CD4-positive, alpha-beta T cell (primary cell): ENCODE measurements at places on chromosomes 12 and 14.
A peak's percentile ranks its signal among the peaks of the same experiment; 100 is the strongest.

- H3K4me1 ChIP-seq: no peaks in the 10 kb centered on the region
- no peak overlapping the region for H3K27ac ChIP-seq
- H3K27me3 ChIP-seq: no peaks in the 10 kb centered on the region
- H3K36me3 ChIP-seq: no peaks in the 10 kb centered on the region
Observed at GRCh38 chr12:18277196-18277595, 15.9 kb downstream of the PIK3C2G start.

DNA sequence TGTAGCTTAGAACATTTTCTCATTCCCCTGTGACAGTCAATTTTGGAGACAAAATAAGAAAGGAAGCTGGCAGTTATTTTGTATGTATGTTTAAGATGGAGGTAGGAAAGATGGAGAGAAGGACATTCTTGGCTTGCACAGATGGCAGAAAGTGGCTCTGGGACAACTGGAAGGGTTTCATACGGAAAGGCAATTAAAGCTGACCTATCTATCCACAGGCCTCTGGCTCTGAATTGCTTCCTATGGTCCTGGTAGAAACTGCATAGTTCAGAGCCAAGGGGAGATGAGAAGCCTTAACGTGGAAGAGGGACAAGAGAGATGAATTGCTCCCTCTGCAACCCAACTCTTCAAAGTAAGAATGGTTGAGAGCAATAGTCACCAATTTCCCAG is 8.0 kb upstream of the NPFF start:
- no peak for DNase-seq
- no peak overlapping the region for H3K4me3 ChIP-seq
- no peaks in the 10 kb centered on the region for H3K4me1 ChIP-seq
- no peaks in the 10 kb centered on the region for H3K27me3 ChIP-seq

DNA sequence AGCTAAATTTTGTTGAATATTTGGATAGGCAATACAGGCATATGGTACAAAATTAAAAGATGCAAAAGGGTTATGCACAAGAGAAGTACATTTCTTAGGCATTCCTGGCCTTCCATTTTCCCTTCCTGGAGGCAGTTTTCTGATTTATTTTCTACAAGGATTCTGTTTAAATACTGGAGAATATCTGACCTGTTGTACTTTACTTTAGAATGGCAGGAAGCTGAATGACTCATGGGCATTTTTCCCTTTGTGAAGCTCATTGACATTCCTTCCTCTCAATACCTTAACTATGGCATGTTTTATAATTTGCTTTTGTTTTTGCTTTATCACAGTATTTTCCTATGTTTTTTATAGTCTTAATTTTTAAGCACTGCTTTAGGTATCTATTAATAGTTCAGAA is 62.7 kb downstream of the RCOR1 start:
- no peak for DNase-seq
- H3K4me1 ChIP-seq: no peaks in the 10 kb centered on the region
- H3K4me3 ChIP-seq: no peak overlapping the region
- H3K36me3 ChIP-seq: no peaks in the 10 kb centered on the region
- no peak overlapping the region for H3K27ac ChIP-seq

GRCh38 chr14:20986811-20987210 is 3.0 kb upstream of the METTL17 start:
- H3K36me3 ChIP-seq: peaks cover under 1% of the 10 kb centered on the region
- peak; percentile 38 for DNase-seq
- H3K27me3 ChIP-seq: no peaks in the 10 kb centered on the region
- peaks cover 24% of the 10 kb centered on the region for H3K4me1 ChIP-seq

DNA sequence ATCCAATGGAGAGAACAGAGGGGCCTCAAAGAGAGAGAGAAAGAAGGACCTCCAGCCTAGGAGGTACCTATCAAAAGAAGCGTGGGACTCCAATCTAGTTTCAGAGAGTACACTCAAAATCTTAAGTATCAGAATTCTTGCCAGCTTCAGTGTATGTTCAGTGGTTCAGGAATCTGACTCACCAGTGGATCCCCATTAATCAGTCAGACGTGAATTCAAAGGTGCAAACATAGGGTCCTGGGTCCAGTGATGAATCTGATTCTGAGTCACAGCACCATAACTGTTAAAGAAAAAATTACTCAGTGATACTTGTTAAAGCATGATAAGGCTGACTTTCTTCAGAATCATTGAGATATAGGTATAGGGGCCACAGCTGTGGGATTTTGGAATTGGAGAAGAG is 33.2 kb downstream of the ETNK1 start:
- peaks cover 16% of the 10 kb centered on the region for H3K36me3 ChIP-seq
- H3K4me1 ChIP-seq: no peaks in the 10 kb centered on the region
- no peak overlapping the region for H3K4me3 ChIP-seq
- no peaks in the 10 kb centered on the region for H3K27me3 ChIP-seq
- no peak overlapping the region for H3K27ac ChIP-seq
- DNase-seq: no peak

DNA sequence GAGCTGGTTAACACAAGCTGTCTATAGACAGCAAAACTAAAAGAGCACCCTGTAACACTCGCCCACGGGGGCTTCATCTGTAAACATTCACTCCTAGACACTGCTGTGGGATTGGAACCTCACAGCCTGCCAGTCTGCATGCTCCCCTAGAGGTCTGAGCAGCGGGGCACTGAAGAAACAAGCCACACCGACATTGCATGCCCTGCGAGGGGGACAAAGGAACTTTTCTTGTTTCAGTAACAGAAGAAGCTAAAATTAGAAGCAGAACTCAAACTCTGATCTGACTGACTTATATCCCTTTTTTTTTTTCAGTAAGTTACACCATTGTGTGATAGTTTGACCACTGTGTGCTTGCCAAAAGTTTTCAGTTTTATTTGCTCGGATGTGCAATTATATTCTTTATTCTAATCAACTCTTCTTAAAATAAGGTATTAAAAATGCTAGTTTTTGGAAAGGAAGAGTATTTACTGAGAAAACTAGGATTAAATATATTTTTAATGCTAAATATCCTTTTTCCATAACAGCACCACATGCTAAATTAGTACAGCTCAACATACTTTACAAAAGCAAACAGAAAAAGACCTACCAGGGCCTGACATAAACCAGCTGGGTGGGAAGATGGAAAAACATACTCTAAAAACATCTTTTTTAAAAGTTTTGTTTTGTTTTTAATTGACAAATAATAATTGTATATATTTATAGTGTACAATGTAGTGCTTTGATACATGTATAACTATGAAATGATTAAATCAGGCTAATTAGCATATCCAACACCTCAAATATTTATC is 100.2 kb downstream of the EPS8 start:
- no peak overlapping the region for H3K27ac ChIP-seq
- no peak for DNase-seq
- no peak overlapping the region for H3K4me3 ChIP-seq
- H3K4me1 ChIP-seq: no peaks in the 10 kb centered on the region

DNA sequence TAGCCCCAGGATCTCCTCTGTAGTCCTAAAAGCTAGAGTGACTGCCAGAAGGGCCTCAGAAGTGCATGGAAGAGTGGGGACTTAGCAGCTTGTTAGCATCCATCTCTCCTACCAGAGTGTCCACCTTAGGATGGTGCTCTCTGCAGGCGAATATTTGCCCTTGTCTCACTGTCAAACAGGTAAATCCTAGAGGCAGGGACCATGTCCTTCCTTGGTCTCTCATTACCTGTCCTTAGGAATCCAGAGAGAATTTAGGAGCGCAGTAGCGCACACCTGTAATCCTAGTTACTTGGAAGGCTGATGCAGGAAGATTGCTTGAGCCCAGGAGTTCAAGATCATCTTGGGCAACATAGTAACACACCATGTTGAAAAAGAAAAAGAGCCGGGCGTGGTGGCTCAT is 21.4 kb downstream of the AGAP2 start:
- H3K27me3 ChIP-seq: no peaks in the 10 kb centered on the region
- H3K36me3 ChIP-seq: peaks cover 70% of the 10 kb centered on the region
- H3K4me1 ChIP-seq: no peaks in the 10 kb centered on the region
- DNase-seq: no peak

DNA sequence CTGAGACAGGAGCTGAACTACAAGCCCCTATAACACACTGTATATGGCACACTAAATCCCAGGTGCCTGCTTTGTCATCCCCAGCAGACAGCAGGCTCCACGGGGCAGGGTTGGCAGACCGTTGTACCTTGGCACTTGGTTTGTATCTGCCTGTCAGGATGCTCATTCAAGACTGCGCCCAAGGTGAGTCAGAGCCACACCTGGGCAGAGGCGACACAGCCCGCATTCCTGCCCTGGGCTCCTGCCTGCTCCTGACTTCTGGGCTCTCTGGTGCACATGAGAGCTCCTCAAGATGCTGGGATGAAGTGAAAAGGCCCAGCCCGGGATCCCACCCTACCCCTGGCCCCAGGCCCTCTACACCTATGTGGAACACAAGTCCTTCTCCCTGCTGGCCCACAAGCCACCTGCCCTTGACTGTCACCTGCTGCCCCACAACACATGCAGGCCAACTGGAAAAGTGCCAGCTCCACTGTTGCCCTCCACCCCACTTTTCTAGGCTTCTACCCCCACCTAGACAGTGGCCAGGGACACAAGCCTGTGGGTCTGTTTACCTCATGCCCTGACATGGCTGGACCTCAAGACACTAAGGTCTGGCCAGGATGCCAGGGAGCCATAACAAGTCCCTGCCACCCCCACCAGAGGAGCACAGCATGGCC is 30.8 kb upstream of the PNMA1 start:
- H3K4me1 ChIP-seq: peaks cover 95% of the 10 kb centered on the region
- H3K27ac ChIP-seq: peak overlapping the region; percentile 76
- H3K36me3 ChIP-seq: peaks cover 5% of the 10 kb centered on the region

DNA sequence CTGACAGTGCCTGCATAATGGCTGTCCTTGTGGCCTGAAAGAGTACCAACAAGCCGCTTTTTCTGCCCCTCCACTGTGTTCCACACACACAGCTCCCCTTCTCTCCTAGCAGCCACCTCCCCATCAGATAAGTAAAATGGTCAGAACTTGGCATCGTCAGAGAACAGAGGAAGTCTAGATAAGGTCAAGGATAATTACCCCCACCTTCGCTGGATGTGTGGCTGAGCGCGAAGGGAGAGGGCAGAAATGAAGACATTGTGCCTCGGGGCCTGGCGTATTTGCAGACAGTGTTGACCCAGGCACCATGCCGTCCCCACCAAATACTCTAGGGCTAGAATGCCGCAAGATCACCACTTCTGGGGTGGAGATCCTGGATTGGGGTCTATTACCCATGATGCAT is 30.6 kb downstream of the FBXO21 start:
- no peak overlapping the region for H3K4me3 ChIP-seq
- no peaks in the 10 kb centered on the region for H3K4me1 ChIP-seq
- H3K27me3 ChIP-seq: no peaks in the 10 kb centered on the region
- H3K36me3 ChIP-seq: peaks cover 95% of the 10 kb centered on the region
- H3K27ac ChIP-seq: no peak overlapping the region
- DNase-seq: no peak
